ENCODE measurements at places on chromosomes 16 and 17.

- DNase-seq = no peak
Observed at GRCh38 chr17:69477204-69477902, 62.9 kb downstream of the MAP2K6 start.

- DNase-seq = no peak
Observed at GRCh38 chr17:10620823-10621222, 36.3 kb downstream of the MYH3 start.

GRCh38 chr17:57440522-57441269 lies 184.4 kb downstream of the MSI2 start:
- peak; percentile 60 for DNase-seq

DNA sequence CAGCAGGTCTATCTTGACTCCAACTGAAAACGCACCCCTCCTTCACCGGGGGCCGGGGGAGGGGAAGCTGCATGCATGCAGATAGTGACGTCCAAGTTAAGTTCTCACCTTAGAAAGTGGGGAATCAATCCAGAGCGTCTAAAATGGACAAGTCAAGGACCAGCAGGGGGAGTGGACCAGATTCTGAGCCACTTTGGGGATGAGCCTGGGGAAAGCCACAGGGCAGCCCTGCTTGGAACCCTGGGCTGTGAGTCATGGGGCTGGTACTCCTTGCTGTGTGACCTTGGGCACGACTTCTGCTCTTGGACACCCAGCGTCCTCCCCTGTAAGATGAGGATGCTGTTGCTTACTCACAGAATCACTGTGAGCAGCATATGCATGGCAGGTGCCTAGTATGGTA lies 9.1 kb downstream of the TNFRSF13B start:
- no peak for DNase-seq

- no peak for DNase-seq
Observed at GRCh38 chr17:81301195-81302144, 6.4 kb upstream of the SLC38A10 start.

GRCh38 chr17:11511696-11512095 lies 86.6 kb upstream of the DNAH9 start:
- no peak for DNase-seq

- no peak for DNase-seq
Observed at GRCh38 chr17:73943416-73944110, 259.9 kb upstream of the RPL38 start.

GRCh38 chr17:12896180-12896785 lies 107.0 kb downstream of the ARHGAP44 start:
- DNase-seq = no peak

DNA sequence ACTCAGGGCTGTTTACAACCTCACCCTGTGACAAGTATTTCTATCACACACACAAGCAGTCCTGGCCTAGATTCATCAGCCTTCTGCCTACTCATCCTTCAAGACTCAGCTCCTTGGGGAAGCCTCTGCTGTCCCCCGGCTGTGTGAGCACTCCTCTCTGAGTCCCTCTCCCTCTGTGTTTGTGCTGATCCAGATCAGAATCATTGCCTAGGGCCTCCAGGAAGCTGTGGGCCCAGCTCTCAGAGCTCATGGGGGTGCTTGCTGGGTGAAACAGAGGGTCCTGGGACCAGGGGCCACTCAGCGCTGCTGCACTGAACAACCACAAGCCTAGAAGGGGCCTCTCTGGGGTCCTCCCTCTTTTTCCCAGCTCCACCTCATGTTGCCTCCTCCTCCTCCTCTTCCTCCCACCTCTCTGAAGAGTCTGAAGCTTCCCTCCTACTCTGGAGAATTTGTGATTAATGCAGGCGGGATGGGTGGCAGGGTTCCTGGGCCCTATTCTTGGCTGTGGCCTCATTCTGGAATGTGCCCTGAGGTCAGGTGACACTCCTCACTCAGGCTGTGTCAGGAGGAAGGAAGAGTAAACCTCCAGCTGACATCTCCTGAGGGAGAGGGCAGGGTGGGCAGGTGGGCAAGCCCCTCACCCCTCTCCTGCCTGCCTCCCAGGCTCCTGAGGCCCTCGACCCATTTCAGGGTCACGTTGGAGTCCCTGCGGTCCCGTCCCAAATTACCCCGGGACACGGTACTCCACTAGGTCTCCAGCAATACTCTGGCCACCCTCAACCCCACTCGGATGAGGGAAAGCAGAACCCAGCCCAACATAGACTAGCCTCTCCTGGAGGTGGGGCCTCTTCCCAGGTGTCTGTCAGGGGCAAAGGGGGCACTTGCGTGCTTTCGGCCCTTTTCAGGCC lies 10.1 kb downstream of the WFIKKN2 start:
- DNase-seq = no peak

DNA sequence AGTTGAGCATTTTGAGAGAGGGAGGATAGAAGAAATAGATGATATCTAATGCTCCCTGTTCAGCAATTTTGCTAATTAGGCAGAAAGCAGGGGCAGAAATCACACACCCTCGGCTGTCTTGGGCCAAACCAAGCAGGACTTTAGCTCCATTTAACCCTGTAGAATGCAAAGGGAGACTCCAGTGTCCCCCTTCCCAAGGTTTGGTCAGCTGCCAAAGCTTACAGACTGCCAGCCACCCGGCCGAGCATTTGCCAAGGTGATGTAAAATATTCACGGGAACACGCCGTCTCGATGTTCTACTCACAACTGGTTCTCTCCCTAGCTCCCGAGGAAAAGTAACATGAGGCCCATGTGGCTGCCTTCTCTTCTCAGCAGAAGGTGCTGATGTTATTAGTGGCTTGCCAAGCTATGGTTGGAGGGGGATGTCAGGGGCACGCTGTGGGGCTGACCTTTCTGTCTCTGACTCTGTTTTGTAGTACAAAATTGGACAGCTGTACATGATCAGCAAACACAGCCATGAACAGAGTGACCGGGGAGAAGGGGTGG lies 155.3 kb downstream of the PITPNC1 start:
- no peak for DNase-seq
